Astrocyte of the hippocampus (primary cell): ENCODE measurements at places on chromosomes 5 and 9.

DNA sequence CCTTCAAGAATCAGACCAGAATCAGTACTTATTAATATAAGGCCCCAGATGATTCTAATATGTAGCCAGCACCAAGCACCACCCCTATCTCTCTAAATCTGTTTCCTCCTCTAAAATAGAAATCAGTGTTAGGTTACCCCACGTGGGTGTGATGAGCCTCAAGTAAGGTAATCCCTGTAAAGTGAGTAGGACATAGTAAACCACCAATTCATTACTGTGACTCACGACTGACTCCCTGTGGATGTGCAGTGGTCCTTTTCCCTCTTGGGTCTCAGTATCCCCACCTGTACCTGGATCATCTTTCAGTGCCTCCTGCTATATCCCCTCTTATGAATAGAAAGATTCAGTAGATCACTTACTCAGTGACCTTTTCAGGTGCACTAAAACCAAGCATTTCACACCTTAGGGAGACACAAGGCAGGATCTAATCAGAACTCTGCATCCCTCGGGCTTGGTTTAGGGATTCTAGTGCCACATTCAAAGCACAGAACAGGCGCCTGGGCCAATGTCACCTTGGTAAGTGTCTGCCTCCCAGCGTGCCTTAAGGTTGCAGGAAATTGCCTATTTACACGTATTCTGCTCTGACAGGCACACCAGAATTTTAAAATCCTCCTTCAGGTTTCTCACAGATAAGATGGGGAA is 12.2 kb upstream of the ALDH1B1 start:
- no peak for DNase-seq

DNA sequence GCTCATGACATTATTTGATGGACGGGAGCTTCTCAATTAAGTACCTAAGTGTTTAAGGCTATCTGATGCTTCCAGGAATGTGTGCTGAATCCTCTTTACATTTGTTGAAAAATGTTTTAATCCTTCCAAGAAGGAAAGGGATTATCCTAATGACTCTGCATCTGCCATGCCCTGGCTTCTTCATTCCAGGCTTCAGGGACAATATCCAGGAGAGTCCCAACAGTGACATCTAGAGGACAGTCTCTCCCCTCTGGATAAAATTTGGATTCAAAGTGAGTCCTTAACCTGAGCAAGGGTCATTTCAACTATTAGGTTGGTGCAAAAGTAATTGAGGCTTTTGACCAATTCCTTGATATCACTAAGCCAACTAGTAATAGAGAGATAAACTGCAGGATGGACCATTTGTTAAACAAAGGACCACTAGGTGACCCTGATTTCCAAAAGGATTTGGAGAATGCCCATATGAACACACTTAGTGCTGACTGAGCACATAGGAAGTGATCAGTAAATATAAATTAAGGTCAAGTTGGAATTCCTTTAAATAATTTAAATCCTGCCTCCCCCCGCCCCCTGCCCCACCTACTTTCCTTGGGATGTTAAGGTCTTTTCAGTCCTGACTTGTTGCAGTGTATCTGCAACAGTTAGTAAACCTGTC is 19.1 kb downstream of the TNFSF8 start:
- peak; percentile 63 for DNase-seq

DNA sequence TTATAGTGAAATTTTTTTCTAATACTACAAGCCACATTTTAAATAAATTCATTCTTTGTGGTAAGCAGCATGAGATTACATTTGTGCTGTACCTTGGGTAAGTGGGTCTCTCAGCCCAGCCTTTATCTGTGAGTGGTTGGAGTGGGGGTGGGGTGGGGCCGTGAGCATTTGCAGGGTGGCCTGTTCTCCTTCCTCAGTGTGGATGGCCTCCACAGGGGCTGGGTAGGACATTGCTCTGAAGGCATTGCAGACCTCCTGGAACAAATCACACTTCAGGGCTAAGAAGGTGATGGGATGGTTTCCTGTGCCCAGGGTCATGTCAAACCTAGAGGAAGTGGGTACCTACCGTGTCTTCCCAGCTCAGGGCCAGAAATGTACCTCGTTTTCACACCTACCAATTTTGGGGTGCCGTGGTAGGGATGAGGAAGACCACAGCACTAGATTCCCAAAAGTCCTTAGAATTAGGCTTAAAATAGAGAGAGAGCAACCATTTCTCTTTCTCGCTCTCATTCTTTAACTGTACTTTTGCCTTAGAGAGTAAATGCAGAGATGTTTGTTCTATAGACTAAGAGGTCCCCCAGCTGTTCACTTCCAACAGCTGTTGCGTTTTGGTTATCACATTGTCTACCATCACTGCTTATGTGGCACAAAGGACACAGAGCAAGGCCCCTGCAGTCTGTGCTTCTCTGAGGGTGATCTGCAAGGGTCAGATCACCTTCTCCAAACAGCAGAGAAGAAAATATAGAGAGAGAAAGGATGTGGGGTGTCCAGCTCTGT is 83.4 kb upstream of the CTSL start:
- DNase-seq: no peak

DNA sequence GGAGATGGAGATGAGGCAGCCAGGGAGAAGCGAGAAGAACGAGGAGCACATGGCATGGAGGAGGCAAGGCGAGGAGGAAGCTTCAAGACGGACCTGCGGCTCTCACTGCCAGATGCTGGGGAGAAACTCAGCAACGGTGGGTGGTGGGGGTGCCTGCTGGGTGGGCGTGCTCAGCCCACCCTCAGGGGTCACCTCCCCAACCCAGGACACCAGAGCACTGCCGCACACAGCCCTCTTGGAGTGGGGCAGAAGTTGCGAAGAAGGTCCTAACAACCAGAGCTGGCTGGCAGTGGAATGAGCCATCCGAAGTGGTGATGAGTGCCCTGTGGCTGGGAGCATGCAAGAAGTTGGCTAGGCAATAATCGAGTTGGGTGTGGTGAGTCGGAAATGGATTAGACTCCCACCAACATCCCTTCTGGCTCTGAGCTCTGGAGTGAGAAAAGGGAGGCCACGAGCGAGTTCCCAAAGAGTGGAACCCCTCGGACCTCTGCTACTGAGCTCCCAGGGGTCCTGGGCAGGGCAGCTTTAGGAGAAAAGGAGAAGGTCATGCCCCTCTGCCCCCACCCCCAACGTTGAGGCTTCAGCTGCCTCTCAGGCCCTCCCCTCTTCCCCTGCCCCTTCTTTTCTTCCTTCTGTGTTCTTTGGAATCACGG is 212.7 kb upstream of the MVB12B start:
- DNase-seq: no peak

DNA sequence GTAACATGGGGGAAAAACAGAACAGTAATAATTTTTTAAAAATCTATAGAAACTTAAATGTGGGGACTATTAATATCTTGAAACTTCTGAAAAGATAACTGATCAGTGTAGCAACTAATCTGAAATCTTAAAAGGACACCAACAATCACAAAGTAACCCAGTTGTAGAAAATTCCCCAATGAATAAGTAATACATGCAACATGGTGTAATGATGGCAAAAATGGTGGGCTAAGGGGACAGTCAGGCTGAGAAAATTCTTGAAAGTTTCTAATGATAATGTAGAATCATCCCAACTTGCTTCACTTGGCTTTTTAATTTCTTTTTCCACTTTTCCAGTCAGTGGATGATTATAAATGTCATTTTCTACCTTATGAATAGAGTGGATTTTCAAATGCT is 5.4 kb downstream of the NFIL3 start:
- no peak for DNase-seq

GRCh38 chr9:123784518-123784917 is 145.4 kb downstream of the DENND1A start:
- DNase-seq: no peak
